GM23338 (cell line): ENCODE measurements at places on chromosomes 13 and 19.

- no peak for DNase-seq
These were observed 44.7 kb upstream of the FRY start for GRCh38 chr13:31986676-31987470.

DNA sequence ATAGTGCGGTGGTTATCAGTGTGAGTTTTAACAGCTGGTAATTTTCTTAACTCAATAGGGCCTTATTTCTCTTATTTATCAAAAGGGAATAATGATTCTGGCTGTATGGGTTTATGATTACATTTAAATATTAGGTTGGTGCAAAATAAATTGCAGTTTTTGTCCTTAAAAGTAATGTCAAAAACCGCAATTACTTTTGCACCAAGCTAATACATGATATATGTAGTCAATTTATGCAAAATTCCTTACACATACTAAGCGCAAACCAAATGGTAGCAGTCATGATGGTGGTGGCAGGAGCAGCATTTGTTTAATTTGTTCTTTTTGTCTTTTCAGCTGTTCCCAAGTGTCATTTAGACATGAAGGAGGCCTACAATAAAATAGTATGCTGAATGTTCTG is 1777.1 kb downstream of the OLFM4 start:
- DNase-seq = no peak

DNA sequence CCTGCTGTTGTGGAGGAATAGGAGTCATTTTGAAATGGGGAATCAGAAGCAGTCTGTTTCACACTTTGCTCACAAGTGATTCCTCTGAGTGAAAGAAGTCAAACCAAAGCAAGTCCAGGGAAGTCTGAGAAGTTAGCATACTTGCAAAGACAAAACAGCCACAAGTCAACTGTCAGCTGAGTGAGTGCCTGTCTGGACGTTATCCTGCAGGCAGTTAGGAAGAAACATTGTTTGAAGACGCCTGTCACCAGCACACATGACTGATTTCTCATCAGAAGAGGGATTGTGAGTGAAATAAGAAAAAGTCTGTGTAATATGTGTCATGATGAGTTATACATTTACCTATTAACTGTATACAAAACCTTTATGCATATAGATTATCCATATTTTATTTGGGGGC is 153.5 kb downstream of the KCNRG start:
- no peak for DNase-seq

GRCh38 chr13:39612023-39612637 is 9.1 kb upstream of the LHFPL6 start:
- peak; percentile 93 for DNase-seq

GRCh38 chr13:99689955-99690354 is 188.7 kb downstream of the TM9SF2 start:
- DNase-seq = peak; percentile 77

- DNase-seq = no peak
These were observed 10.3 kb downstream of the GIPC3 start for GRCh38 chr19:3595521-3596061.

GRCh38 chr19:47183601-47184000 is 47.4 kb downstream of the BBC3 start:
- DNase-seq = no peak
